ENCODE measurements at places on chromosomes 1 and 21. TPM values are rescaled to one million over a fixed set of nuclear protein-coding genes. Genes with fewer than 3 reads are reported as not detected.

DNA sequence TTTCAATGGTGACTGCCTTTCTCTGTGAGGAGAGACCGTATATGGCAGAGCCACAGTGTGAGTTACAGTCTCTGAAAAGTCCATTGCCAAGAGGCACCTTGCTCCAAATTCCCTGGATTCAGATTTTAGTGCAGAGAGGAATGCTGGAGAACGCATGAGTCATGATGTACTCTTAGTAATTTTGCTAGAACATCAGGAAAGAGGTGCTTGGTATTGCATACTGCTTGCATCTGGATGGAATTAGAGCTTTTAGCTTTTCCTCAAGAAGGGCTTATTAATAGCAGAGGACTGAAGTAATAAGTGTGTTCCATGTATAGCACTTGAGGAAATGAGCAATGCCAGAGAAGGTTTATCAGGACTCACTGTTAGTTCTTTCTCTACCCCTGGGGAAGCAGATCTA lies 40.5 kb upstream of the AKT3 start:
- DNase-seq, result peak; percentile 72

DNA sequence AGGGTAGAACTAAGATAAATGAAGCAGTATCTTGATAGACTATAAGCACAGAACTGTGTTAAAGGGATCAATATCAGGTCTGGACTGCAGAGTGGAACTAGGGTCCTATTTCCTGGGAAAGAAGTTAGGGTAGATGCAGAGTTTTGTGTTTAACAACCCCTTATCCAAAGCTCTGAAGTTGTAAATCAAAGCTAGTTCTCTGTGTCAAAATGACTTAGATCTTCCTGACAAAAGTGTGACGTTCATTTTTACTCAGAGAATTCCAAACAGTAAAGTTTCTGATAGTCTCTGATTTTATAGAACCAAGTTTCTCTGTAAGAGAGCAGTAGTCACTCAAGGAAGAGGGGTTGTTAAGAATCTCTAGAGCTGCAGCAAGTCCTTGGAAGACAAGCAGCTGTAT lies 8.3 kb downstream of the NUCKS1 start:
- no peak for DNase-seq

DNA sequence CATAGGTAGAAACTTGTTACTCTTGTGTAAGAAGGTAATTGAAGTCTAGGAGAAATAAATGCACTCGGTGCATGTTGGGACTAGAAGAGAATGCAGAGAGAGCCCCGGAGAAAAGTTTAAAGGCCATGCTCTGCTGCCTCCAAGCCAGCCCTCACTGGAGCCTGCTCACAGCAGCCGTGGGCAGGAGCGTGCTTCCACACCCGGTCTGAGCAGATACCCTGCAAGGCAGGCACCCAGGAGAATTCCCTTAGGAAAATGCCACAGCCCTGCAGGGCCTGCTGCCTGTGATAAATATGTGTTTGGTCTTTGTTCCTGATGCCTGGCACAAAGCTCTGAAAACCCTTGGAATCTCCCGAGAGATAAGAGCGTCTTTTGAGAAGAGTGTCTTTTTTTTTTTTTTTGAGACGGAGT lies 22.8 kb downstream of the C2CD2 start:
- no peak for DNase-seq

DNA sequence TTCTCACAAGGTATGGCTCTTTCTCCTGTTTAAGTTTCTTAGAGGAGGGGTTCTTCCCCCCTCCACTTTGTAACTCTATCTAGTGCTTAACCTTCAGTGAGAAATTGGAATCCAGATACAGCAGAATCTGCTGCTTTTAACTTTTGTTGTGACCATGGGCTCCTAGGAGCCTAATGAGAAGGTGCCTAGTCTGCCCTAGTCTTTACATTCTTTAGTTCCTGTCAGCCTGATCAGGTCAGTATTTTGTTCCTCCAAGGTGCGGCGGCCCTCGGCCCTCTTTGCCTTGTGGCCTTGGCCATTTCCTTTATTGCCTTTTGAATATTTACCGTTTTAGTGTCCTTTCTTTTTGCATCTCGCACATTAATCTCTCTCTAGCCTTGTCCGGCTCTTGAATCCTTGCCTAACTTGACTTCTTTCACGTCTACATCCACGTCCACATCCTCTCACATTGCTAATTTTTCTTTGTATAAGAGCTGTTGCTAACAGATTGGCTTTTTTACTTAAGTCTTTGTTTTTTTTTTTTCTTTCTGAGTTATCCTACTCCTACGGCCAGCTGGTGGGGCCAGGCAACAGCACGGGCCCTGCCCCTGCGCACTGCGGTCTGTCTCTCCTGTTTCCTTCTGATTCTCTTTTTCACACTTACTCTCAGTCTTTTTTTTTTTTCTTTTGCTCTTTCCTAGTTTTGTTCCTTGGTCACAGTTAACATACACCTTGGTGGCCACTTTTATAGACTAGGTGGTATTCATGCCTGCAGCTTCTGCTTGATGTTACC lies 49.0 kb downstream of the SFPQ start:
- no peak for DNase-seq

- DNase-seq, result peak; percentile 77
Observed at GRCh38 chr1:103525607-103526507, at the start of gene RNPC3. TSS of gene RNPC3 (plus strand) at chr1:103525699. CDS start at chr1:103526071, 372 bp downstream.

GRCh38 chr1:15680561-15681348 lies 3.4 kb upstream of the PLEKHM2 start:
- DNase-seq, result peak; percentile 90

PSEN2 gene
- total RNA-seq, result 8.9 TPM

DNA sequence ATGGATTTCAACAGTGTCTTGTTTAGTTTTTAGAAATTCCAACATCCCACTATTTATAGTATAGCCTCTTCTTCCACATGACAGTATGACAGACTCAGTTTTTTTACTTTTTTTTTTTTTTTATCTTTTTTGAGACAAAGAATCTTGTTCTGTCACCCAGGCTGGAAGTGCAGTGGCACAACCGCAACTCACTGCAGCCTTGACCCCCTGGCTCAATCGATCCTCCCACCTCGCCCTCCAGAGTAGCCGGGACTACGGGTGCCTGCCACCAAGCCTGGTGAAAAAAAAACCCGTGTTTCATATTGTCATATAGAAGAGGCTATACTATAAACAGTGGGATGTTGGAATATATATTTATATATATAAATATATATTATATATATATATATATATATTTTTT lies 1.2 kb upstream of the DR1 start:
- no peak for DNase-seq

ADCY10 gene
- total RNA-seq, result 0.07 TPM

SYNC gene
- 23.7 TPM for total RNA-seq

- no peak for DNase-seq
Observed at GRCh38 chr1:225908013-225908640, 15.9 kb downstream of the PYCR2 start.

GRCh38 chr1:222643606-222643937 lies 25.7 kb downstream of the MIA3 start:
- no peak for DNase-seq

FOXD2 gene
- total RNA-seq, result 0.07 TPM

PCSK9 gene
- 0.53 TPM for total RNA-seq

GRCh38 chr1:53731779-53732305 lies 7.1 kb downstream of the GLIS1 start:
- peak; percentile 70 for DNase-seq

DNA sequence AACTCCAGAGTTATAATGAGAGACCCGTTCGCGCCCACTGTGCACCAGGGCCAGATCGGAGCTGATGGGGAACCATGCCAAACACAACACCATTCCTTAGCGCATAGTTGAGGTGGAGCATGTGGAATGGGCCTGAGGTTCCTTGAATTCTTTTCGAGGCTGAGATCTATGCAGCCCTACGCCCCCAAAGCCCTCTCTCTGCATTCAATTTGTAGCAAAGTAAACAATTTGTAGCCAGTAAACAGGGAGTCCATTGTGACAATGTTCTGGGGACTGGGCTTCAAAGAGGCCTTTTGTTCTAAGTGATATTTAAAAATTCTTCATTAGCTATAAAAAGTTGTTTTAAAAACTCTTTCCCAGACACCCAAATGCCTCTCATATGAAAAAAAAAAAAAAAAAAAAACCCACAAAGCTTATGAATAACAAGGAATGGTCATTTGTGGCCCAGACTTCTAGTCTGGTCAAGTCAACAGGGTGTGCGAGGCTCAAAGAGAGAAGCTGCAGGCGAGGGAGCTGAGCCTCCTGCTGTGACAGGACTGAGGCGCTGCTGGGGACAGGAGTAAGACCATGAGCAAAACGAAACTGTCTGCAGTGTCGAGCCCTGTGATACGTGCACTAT lies 30.6 kb upstream of the KCNE2 start:
- DNase-seq, result peak; percentile 87

GRCh38 chr21:42558846-42559245 lies 45.2 kb downstream of the SLC37A1 start:
- no peak for DNase-seq

DNA sequence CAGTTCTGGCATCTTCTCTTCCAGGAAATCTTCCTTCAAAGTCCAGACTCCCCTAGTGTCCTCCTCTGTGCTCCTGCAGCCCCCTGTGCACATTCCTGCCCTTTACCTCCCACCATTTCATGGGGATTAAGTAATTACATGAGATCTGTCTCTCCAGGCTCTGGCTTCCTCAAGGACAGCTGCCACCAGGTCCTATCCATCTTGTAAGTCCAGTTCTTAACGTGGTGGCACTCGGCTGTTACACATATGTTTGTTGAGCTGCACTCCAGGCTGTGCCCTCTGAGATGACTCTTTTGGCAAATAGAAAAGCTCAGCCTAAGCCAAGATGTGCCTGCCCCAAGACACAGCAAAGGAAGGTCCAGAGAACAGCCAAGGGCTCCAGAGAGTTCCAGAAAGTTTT lies 57.4 kb upstream of the CAMK1G start:
- DNase-seq, result no peak

NTRK1 gene
- 0.10 TPM for total RNA-seq

- DNase-seq, result no peak
Observed at GRCh38 chr1:230702934-230703678, 10.8 kb downstream of the AGT start.

Data from astrocyte (in vitro differentiated cells and primary cell).